ENCODE measurements at places on chromosomes 3 and 15. TPM values are rescaled to one million over a fixed set of nuclear protein-coding genes. Genes with fewer than 3 reads are reported as not detected.

GRCh38 chr3:195384952-195385351 lies 57.9 kb downstream of the ACAP2 start:
- no peak for DNase-seq

GRCh38 chr3:78907367-78907766 lies 860.4 kb downstream of the ROBO1 start:
- DNase-seq = no peak

DNA sequence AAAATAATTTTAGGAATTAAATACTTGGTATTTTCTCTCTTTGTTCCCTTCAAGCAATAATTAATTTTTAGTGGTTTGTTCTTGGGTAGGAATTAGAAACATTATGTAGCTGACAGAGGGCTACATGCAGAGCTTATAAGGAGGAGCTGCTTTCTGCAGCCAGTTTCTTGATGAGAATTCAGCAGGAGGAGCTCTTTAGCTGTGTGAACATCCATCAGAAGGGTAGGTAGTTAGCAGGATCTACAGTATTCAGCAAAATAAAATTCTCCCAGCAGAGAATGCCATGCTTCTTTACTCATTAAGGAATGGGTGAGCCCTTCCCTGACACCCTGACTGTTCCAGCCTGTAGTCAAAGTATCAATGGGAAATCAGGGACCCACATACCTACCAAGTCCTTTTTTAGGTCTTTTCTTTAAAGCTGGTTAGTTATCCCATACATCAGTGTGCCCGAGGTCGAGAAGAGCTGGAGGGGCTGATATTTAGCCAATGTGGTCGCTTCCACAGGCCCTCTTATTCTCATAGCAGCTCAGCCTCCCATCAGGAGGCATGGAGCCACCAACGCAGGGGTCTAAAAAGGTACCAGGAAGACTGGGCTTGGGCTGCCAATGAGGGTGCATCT lies 54.0 kb downstream of the KCNAB1 start:
- no peak for DNase-seq

- no peak for DNase-seq
These were observed 32.9 kb upstream of the TICRR start for GRCh38 chr15:89542369-89542768.

ZNF80 gene
- total RNA-seq = 1.6 TPM
